Smooth muscle cell of the brain vasculature (primary cell): ENCODE measurements at places on chromosomes 4 and X.

DNA sequence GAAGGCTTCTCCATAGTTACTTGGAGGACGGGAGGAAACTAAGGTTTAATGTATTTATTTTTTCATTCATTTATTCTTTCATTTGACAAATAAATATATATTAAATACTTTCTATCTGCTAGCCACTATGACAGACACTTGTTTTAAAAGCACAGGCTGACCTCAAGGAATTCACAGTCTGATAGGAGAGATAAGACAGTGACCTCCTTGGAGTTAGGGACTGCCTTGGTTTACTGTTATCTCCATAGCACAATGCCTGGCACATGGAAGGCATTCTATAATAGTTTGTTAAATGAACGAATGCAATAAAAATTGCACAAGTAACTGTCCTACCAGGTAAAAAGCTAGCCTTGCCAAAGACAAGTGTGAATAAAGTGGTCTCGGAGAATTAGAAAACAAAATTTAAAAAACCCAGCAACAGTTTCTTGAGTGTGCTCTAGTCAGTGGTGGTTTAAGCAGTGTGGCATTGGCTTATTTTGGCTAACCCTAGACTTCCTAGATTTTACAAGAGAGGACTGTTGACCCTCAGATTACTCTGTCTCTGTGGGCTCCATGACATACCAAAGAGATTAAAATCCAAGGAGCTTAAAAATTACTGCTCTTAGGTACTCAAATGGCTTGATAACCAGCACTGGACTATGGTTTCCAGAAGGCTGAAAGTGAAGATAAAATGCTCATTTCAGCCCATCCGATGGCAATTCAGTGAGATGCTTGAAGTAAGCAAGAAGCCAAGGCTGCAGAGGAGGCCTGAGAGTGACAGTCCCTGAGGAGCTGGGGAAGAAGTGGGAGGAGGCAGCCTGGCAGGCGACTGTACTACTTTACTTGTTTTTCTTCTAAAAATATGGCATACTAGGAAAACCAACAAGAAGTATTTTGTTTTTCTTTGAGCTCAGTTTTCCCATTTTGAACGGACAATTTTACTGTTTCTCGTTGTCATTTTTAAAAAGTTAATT, 9.6 kb downstream of the AFP start:
- DNase-seq = no peak

GRCh38 chrX:35743331-35743730, 54.8 kb upstream of the MAGEB16 start:
- DNase-seq = no peak

GRCh38 chr4:160864253-160864652, 1299.5 kb downstream of the FSTL5 start:
- DNase-seq = no peak

DNA sequence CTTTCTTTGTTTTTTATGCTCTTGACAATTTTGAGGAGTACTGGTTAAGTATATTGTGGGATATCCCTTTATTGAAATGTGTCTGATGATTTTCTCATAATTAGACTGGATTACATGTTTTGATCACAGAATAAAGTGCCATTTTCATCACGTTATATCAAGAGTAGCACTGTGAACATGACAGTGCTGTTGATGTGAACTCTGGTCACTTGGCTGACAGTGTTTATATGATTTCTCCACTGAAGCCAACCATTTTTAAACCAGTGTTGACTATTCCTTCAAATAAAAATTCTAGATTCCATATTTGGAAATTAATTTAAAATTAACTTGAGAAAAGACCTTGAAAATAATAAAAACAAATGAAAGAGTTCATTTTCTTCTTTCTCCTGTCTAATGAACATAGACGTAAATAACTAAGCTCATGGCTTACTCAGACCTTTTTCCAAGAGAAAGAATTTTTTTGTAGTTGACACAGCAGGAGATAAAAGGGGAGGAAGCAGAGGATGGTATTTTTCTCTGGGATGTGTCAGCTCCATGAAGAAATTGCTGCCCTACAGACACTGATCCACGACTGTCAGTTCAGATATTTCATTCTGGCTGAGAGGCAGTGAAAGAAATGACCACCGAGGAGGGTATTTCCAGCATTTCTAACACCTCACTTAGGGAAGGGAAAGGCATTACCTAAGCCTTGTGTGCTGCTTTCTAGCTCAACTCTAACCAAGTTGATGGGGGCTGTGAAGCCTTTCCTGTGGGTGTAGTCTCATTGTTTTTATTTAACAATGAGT, 150.9 kb upstream of the ANK2 start:
- no peak for DNase-seq

DNA sequence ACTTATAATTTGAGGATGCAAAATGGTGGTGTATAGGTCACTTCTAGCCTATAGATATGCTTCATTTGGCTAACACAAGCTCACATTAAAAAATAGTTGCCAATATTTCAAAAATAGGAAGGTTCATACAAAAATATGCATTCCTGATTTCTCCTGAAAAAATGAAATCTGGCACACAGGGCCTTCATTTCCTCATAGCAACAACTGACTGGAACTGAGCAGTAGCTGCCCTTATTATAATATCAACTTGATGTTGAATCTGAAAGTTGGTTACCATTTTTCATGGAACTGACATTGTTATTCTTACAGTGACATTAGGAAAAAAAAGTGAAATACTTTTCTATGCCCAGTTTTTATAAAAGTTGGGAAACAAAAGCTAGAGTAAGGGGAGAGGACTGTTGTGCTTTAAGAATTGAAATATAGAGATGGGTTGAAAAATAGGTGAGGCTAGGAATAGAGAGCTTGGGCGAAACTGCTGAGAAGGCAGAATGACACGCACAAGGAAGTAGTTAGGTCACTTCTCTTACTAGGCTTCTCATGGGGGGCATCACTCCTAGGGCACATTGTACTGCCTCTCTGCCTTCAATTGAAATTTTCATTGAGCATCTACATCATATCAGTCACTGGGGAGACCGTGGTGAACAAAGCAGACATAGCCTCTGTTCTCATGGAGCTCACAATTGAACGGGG, 43.1 kb upstream of the C1GALT1C1 start:
- no peak for DNase-seq

DNA sequence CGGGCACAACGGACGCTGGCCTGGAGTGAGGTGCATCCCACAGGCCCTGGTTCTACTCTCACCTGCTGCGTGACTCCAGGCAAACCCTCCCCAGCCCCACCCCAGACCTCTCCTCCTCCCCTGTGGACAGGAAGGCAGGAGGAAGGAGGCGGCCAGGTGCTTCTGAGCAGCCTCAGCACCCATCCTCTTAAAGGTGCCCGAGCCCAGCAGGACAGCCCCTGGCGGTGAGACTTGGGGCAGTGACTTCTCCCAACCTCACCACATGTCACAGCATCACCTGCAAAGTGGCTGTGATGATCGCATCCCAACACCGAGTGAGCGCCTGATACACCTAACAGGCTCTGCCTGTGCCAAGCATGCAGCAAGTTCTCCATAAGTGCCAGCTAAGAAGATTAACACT, 17.1 kb upstream of the MAN2B2 start:
- DNase-seq = no peak

GRCh38 chr4:142846729-142847596, 862 bp upstream of the INPP4B start:
- DNase-seq = no peak
